ENCODE measurements at places on chromosomes 12 and 14.

DNA sequence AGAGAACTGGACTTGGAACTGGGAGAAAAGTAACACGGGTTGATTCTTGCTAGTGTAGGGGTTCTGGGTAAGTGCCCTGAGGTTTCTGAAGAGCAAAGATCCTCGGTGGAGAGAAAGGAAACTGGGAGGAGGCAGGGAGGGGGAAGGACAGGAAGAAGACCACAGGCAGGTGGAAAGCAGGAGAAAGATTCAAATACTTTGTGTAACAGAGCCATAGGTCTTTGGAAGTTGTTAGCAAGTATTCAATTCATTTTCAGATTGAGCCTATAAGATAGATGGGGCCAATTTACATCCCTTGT lies 1.3 kb downstream of the PNP start:
- peak; percentile 34 for DNase-seq

GRCh38 chr14:90968025-90968424 lies 92.4 kb downstream of the RPS6KA5 start:
- peak; percentile 65 for DNase-seq

DNA sequence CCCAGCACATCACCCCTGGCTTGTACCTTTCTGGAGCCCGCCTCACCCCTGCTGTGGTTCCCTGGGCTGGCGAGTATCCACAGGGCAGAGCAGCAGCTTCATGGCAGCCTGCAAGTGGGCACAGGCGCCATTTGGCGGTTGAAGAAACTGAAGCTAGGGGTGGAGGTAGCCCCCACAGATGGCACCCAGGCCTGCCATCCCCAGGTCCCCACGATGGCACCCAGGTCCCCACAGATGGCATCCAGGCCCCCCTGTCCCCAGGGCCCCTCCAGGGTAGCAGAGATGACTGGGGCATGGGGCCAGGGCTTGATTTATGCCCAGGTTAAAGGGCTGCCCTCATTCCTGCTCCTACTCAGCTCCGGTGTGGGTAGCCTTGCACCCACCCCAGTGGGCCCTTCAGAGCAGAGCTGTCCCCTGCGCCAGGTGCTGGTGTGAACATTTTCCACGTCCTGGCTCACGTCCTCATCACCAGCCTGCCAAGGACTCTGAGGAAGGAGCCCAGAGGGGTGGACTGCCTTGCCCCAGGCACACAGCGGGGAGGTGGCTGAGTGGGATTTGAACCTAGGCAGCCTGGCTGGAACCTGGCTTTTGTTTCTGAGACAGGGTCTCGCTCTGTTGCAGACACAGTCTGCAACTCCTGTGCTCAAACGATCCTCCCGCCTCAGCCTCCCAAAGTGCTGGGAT lies 8.7 kb downstream of the MMP17 start:
- no peak for DNase-seq

DNA sequence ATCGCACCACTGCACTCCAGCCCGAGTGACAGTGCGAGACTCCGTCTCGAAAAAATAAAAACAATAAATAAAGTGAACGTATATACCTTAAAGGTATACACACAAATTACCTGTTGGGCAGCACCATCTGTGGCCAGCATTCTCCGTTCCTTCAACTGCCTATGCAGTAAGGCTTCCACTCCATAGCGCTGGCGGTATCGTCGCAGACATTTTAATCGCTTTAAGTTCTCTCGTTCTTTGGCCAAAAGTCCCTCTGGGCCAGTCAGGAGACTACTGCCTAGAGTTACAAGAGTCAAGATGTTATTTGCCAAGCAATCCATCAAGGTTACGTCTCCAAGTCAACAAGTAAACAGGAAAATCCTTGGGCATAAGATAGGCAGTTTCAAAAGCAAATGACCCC lies 13.0 kb downstream of the KANSL2 start:
- no peak for DNase-seq

DNA sequence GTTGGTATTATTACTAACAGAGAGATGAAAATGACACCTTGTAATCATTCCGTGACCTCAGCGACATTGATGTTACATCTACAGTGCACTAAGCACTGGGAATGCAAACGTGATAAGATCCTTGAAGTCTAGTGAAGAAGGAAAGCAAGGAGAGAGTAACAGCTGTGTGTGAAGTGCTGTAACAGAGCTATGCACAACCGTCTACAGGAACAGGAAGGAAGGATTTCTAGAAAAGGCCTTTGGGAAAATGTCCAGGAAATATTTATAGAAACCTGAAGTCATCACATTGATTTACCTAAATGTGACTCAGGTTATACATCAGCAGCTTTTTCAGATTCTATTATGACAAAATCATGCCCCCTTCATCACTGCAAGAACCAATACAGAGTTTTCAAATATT lies 304.2 kb upstream of the AMIGO2 start:
- peak; percentile 7 for DNase-seq

- no peak for DNase-seq
Measured at GRCh38 chr14:50354527-50354926, 42.2 kb downstream of the CDKL1 start.

GRCh38 chr12:54439096-54439495 lies 20.0 kb upstream of the ITGA5 start:
- DNase-seq, result no peak

- no peak for DNase-seq
Measured at GRCh38 chr14:103206023-103206481, 82.8 kb downstream of the TNFAIP2 start.

GRCh38 chr12:65279369-65280112 lies 1.1 kb downstream of the MSRB3 start:
- DNase-seq, result peak; percentile 46

DNA sequence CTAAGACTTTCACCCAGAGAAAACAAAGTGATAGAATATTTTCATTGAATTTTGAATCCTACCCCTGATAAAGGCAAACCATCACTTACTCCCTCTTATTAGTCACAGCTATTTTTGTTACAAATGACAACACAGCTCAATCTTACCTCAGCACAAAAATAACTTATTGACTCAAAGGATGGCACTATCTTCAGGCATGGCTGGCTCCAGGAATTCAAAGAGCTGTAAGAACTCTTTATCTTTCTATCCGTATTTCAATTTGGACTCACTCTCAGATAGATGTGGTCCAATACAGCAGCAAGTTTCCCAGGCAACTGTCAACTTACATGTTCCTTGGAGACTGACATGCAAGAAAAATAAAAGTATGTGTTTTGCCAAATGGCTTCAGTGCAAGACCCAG lies 709.4 kb upstream of the MDGA2 start:
- no peak for DNase-seq

GRCh38 chr12:108826101-108826806 lies 31.1 kb downstream of the SSH1 start:
- DNase-seq, result no peak

GRCh38 chr12:26406813-26407212 lies 211.4 kb downstream of the SSPN start:
- no peak for DNase-seq

- no peak for DNase-seq
Measured at GRCh38 chr14:61217516-61217915, 63.6 kb downstream of the TMEM30B start.

DNA sequence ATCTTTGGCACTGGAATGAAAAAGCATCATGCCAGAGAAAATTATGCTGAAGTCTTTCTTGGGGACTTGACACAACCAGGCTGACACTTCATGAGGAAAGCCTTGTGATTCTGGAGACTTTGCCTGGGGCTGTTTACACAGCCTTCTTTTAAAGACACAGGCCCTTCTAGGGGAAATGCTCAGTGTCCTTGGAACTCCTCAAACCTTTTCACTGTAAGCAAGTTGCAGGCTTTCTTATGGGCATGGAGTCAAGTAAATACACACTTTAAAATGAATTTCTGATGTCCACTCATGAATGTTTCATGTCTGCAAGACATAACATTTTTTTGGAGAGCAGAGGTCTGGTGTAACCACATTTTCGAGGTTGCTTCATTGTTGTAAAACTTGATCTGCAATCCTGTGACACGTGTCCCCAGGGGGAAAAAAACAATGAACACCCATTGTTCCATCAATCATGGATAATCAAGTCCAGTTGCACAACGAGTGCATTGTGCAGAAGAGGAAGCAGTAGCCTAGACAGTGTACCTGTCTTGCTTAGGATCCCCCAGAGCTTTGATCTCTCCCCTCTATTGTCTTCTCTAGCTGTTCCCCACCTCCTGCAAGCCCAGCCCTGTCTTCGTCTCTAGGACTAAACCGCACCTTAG lies 155.1 kb upstream of the PRICKLE1 start:
- DNase-seq, result no peak
